ENCODE measurements at places on chromosomes 1 and 21. TPM values are rescaled to one million over a fixed set of nuclear protein-coding genes. Genes with fewer than 3 reads are reported as not detected.
A peak's percentile ranks its signal among the peaks of the same experiment; 100 is the strongest.

CDK11B gene
- 13.5 TPM for total RNA-seq

SEC16B gene
- 1.6 TPM for total RNA-seq

DNA sequence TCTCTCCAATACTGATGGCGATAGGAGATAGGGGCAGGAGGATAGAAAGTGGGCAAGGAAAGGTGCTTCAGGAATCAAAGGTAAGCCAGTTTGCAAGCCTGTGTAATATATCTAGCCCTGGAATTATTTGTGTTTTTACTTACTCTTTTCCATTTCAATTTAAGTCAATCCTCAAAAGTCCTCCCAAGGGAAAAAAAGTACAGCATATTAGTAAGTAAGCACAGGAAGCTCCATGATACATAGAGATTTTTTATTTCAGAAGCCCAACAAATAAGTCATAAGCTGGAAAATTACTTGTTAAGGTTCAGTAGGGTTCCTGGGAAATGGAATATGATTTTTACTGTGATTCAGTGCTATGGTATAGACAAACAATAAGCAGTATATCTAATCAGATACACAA lies 337.7 kb upstream of the DUSP10 start:
- no peak for DNase-seq

DNA sequence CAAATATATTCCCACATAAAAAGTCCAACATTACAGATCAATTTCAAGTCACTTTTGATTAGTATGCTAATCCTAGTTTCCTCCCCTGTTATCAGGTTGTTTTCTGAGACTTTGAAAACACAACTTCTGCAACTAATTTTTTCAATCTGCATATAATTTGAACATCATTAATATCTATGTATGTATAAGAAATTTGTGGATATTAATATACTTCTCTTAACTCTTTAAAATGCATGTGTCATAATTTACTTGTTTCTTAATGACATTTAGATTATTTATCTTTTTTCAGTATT lies 48.6 kb downstream of the EXO1 start:
- DNase-seq: no peak

DNA sequence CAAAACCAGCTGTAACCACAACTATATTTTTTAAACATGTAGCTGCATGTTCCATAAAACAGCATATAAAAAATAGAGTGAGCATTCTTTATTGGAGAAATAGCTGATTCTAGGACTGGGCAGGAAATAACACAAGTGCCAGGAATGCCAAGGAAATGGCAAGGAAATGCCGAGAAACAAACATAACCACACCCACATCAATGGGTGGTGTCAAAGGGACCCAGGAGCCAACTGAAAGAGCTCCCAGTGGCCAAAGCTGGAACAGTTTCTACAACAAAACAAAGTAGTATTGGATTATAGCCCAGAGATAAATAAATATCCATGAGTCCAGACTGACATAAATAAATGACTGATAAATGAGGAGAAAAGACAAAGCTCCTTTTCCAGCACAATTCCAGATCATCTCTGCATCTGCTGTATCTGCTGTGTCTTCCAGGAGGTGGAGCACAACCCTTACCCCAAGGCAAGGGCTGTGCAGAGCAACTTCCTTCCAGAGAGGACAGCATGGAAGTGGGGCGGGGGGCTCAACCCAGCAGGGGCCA lies 28.1 kb downstream of the ADARB1 start:
- peak; percentile 72 for DNase-seq

SPSB1 gene
- total RNA-seq: 66.0 TPM

GRCh38 chr1:7040969-7041695 lies 255.9 kb downstream of the CAMTA1 start:
- DNase-seq: no peak

HSPB7 gene
- total RNA-seq: not detected

A3GALT2 gene
- total RNA-seq: not detected

GRCh38 chr1:244388961-244389360 lies 62.7 kb downstream of the ADSS2 start:
- DNase-seq: no peak

Data from glomerular endothelial cell (primary cell).